CD4-positive, alpha-beta memory T cell (primary cell): ENCODE measurements at places on chromosomes 3 and 15. TPM values are rescaled to one million over a fixed set of nuclear protein-coding genes. Genes with fewer than 3 reads are reported as not detected.

- H3K4me1 ChIP-seq: peaks cover 99% of the 10 kb centered on the region
- peak; percentile 56 for DNase-seq
- peaks cover 14% of the 10 kb centered on the region for H3K36me3 ChIP-seq
- peak overlapping the region; percentile 79 for H3K27ac ChIP-seq
These were observed 32.7 kb downstream of the SMAD3 start for GRCh38 chr15:67097930-67098740.

DNA sequence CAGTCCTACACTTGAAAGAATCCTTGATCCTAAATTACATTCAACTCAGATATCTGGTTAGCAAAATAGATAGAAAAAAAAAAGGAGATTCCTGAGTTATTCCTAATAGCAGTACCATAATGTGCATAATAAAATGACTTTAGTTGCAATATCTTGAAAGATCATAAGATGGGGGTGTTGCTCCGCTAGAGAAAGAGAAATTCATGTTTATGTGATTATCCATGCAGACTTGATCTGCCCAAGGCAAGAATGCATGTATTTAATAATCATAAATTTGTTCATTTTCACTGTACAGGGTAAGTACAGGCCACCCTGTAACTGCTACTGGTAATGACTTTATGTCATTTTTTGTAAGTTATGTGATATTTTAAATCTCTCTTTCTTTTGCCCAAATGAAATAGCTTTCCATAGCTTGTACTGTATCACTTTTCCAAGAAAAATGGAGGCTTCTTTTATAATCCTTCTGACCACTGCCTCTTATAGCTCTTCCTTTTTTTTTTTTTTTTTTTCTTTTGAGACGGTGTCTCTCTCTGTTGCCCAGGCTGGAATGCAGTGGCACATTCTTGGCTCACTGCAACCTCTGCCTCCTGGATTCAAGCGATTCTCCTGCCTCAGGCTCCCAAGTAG lies 84.6 kb downstream of the HCN4 start:
- DNase-seq: no peak
- no peak overlapping the region for H3K4me3 ChIP-seq
- H3K27me3 ChIP-seq: no peaks in the 10 kb centered on the region
- no peak overlapping the region for H3K27ac ChIP-seq
- H3K4me1 ChIP-seq: no peaks in the 10 kb centered on the region

GRCh38 chr3:80213086-80213485 lies 445.3 kb upstream of the ROBO1 start:
- no peaks in the 10 kb centered on the region for H3K27me3 ChIP-seq
- DNase-seq: no peak
- H3K36me3 ChIP-seq: no peaks in the 10 kb centered on the region
- no peaks in the 10 kb centered on the region for H3K4me1 ChIP-seq
- H3K4me3 ChIP-seq: no peak overlapping the region
- no peak overlapping the region for H3K27ac ChIP-seq

DNA sequence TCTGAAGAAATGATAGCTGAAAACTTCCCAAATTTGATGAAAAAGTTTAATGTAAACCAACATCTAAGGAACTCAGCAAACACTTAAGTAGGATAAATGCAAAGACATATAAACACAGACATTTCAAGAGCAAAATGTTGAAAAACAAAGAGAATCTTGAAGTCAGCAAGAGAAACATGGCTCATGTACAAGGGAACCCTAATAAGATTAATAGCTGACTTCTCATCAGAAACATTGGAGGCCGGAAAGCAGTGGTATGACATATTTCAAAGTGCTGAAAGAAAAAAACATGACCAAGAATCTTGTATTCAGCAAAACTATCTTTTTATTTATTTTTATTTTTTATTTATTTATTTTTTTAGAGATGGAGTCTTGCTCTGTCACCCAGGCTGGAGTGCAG lies 10.6 kb upstream of the PRKCI start:
- no peak overlapping the region for H3K27ac ChIP-seq
- H3K36me3 ChIP-seq: no peaks in the 10 kb centered on the region
- no peaks in the 10 kb centered on the region for H3K4me1 ChIP-seq
- H3K4me3 ChIP-seq: no peak overlapping the region

DNA sequence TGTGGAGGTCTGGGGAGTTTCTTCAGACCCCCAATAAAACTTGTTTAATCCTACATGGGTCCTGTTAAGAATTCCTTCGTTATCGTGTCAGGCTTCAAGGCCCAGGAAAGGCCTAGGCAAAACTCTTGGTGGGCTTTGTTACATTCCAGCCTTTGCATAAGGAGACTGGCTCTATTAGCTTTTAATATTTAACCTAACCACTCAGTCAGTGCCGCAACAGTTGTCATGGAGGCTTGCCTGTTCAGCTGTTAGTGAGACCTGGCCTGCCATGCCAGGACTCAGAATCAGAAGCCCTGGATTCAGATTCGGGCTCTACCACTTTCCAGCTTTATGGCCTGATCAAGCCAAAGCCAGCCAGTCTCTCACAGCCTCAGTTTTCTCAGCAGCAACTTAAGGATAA lies 19.6 kb downstream of the EIF1B start:
- no peaks in the 10 kb centered on the region for H3K4me1 ChIP-seq
- H3K27ac ChIP-seq: no peak overlapping the region
- no peak overlapping the region for H3K4me3 ChIP-seq
- H3K36me3 ChIP-seq: no peaks in the 10 kb centered on the region
- no peaks in the 10 kb centered on the region for H3K27me3 ChIP-seq

DNA sequence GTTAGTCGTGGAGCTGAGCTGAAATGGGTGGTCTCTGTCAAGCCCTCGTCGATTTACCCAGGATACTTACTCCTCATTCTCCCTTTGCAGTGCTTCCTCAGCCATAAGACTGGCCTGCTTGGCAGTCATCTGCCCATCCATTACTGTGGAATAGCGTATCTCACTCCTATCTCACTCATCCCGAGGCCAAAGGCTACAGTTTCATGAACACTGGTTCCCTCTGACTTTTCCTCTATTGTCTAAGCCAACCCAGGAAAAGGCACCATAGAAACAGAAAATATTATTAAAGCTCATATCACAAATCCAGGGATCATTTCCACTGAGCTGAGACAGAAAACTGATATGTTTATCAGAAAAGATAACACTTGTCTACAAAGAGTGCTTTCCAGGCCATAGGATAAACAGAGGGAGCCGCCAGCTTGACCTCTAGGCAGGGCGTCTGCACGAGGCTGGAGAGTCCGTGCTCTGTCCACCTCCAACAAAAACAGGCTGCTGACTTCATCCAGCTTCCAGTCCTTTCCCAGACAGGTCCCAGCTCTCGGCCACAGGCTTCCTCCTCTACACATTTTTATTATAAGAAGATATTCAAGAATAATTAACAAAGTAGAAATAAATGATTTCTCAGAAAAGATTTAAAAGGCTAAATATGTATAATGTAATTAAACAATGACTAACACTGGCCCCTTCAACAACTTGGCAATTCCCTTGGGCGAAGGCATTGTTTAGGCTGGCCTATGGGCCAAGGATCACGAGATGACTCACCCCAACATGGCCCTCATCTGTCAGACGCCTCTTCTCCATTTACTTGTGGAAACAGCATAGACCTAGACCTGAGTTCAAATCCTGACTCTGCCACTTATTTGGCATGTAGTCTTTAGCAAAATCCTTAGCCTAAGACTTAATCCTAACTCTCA lies 27.4 kb upstream of the BOC start:
- H3K36me3 ChIP-seq: no peaks in the 10 kb centered on the region
- peaks cover 4% of the 10 kb centered on the region for H3K27me3 ChIP-seq
- DNase-seq: no peak
- no peaks in the 10 kb centered on the region for H3K4me1 ChIP-seq
- H3K4me3 ChIP-seq: no peak overlapping the region
- no peak overlapping the region for H3K27ac ChIP-seq

- no peak overlapping the region for H3K4me3 ChIP-seq
- H3K27ac ChIP-seq: no peak overlapping the region
- H3K4me1 ChIP-seq: no peaks in the 10 kb centered on the region
- no peaks in the 10 kb centered on the region for H3K36me3 ChIP-seq
These were observed 26.5 kb downstream of the P3H2 start for GRCh38 chr3:190094160-190094718.

DNA sequence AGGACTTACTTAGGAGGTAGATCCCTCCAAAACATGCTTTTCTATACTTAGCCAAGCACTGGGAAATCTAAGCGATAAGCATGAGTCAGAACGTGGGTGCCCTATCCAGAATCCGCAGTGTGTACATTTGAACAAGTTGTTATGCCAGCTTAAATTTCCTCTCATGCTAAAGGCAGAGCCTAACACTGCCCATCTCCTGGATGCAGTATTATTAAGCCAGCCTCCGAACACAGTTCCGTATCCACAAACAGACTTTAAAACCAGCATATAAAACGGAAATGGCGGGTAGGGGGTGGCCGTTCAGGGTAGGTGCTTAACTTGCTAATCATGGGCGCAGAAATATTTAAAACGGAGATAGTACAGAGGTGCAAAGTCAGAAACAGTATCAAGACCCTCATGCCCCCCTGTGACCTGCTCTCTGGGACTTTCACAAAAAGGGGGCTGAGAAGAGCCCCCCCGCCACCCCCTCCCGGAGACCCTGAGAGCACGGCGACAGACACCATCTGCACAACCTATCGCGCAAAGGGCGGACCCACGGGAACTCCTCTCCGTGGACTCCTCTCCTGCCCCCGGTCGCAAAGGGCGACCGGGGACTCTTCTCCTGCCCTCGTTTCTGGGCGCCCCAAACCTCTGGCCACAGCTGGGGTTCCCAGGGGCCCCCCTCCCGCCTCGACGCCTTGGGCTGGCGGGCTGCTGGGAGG lies 889 bp upstream of the LRRIQ4 start:
- H3K4me3 ChIP-seq: peak overlapping the region; percentile 65
- no peak overlapping the region for H3K27ac ChIP-seq
- no peaks in the 10 kb centered on the region for H3K27me3 ChIP-seq
- H3K36me3 ChIP-seq: no peaks in the 10 kb centered on the region

DNA sequence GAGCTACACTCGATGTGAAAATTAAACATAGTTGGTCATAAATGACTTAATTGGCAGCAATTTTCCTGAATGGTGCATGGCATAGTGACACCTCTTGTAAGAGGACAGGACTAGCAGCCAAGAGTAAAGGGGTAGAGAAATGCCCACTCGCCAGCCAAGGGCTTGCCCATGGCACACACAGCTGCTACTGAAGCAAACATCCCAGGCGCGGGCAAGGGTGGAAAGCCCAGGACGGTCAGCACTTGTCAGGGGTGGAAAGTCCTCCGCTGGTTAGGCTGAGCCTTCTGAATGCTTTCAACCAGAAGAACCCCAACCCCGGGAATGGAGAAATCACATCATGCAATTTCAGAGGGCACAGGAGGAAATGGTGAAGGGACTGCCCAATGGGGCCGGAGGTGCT lies 31.6 kb downstream of the BDH1 start:
- DNase-seq: no peak
- H3K4me1 ChIP-seq: no peaks in the 10 kb centered on the region
- no peak overlapping the region for H3K4me3 ChIP-seq
- H3K27me3 ChIP-seq: no peaks in the 10 kb centered on the region
- peaks cover 8% of the 10 kb centered on the region for H3K36me3 ChIP-seq

DNA sequence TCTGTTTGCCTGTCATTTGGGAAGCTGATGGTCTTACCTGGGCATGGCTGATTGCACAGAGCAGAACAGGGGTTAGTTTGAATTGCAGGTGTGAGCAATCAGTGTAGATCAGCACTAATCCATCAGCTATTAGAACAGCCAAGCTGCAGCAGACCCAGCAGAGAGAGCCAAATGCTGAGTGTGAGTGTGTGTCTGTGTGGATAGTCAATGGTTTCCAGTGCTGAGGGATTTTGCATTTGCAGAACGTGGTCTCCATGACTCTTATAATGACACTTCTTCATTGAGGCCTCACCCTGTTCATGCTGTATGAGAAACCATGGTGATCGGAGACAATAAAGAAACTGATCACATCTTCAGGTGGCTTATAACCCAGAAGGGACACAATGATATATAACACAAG lies 312.1 kb downstream of the SOX2 start:
- no peaks in the 10 kb centered on the region for H3K36me3 ChIP-seq
- no peaks in the 10 kb centered on the region for H3K4me1 ChIP-seq
- no peak overlapping the region for H3K4me3 ChIP-seq
- no peak for DNase-seq
- no peak overlapping the region for H3K27ac ChIP-seq

GRCh38 chr3:169528289-169528688 lies 135.2 kb downstream of the MECOM start:
- no peaks in the 10 kb centered on the region for H3K27me3 ChIP-seq
- H3K27ac ChIP-seq: no peak overlapping the region
- H3K4me3 ChIP-seq: no peak overlapping the region
- H3K36me3 ChIP-seq: no peaks in the 10 kb centered on the region

GRCh38 chr3:193130576-193130975 lies 110.4 kb upstream of the PLAAT1 start:
- H3K27ac ChIP-seq: no peak overlapping the region
- no peak for DNase-seq
- no peaks in the 10 kb centered on the region for H3K36me3 ChIP-seq
- H3K4me1 ChIP-seq: no peaks in the 10 kb centered on the region
- no peaks in the 10 kb centered on the region for H3K27me3 ChIP-seq

GRCh38 chr3:57805674-57806073 lies 49.6 kb downstream of the SLMAP start:
- peaks cover 48% of the 10 kb centered on the region for H3K4me1 ChIP-seq
- H3K27me3 ChIP-seq: no peaks in the 10 kb centered on the region
- H3K4me3 ChIP-seq: no peak overlapping the region
- H3K27ac ChIP-seq: no peak overlapping the region
- no peaks in the 10 kb centered on the region for H3K36me3 ChIP-seq
- DNase-seq: no peak

DNA sequence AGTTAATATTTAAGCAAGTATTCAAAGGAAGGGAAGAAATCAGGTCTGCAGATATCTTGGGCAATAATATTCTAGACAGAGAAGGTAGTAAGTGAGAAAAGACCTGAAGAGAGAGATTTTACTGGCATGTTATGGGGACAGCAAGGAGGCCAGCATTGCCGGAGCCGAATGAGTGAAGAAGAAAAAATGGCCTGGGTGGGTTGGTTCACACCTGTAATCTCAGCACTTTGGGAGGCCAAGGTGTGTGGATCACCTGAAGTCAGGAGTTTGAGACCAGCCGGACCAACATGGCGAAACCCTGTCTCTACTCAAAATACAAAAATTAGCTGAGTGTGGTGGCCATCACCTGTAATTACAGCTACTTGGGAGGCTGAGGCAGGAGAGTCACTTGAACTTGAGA lies 164.7 kb downstream of the VGLL3 start:
- H3K27ac ChIP-seq: no peak overlapping the region
- no peak overlapping the region for H3K4me3 ChIP-seq
- no peak for DNase-seq
- no peaks in the 10 kb centered on the region for H3K36me3 ChIP-seq
- H3K4me1 ChIP-seq: no peaks in the 10 kb centered on the region

DNA sequence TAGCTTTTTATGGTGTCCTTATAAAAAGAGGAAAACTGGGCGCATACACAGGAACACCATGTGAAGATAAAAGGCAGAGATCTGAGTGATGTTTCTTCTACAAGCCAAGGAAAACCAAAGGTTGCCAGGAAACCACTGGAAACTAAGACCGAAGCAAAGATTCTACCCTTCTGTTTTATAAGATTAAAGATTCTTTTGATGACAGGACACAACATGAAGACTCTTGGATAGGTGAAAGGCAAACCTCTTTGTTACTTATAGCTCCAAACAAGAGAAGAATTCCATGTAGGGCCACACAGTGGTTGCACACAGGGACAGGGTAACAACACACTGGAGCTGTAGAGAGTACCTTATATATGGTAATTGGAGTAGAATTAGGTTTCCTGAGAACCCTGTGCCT lies at the start of gene CD200R1L:
Gene CD200R1L, minus strand, starts transcription at position 101 of the 400 bp plus-strand sequence. CDS start 17,497 bp downstream, outside the sequence.
- H3K36me3 ChIP-seq: no peaks in the 10 kb centered on the region
- peaks cover 26% of the 10 kb centered on the region for H3K4me1 ChIP-seq
- H3K27me3 ChIP-seq: no peaks in the 10 kb centered on the region
- no peak within 1 kb of the TSS for H3K27ac ChIP-seq

The LDHAL6B gene
- total RNA-seq: not detected

The SPSB4 gene
- not detected for total RNA-seq

The KLHL40 gene
- total RNA-seq: not detected

The CDC25A gene
- not detected for total RNA-seq

The CEP19 gene
- 7.8 TPM for total RNA-seq

The GOLGB1 gene
- total RNA-seq: 49.3 TPM

The HRH1 gene
- total RNA-seq: 0.58 TPM

The THRB gene
- not detected for total RNA-seq

The COL8A1 gene
- total RNA-seq: not detected
